Fibroblast of skin of right quadriceps (primary cell): ENCODE measurements at places on chromosomes 13 and 19.

DNA sequence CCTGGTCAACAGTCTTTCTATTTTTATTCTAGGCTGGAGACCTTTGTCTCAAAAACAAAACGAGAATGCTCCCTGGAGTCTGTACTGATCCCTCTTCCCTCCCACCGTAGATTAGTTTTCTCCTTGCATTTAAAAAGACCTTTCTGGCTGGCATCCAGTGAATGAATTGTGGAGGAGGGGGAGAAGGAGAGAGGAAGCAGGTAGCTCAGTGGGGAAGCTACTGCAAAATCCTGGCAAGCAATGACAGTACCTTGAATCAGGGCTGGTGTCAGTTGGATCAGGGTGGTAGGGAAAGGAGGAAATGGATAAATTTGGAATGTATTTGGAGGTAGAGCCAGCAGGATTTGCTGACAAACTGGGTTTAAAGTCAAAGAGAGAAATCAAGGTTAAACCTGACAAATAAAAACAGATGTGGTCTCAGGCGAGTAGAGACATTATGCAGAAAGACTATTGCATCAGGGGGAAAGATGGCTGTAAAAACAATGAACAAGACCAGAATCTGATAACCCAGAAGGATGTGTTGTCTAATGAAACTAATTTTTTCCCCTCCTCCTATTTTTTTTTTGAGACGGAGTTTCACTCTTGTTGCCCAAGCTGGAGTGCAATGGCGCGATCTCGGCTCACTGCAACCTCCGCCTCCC lies 3.5 kb upstream of the CYP2S1 start:
- no peak for DNase-seq

- no peak for DNase-seq
These were observed 175.4 kb downstream of the DLEU7 start for GRCh38 chr13:50668049-50668448.

GRCh38 chr13:20446900-20447299 lies 78.8 kb downstream of the CRYL1 start:
- no peak for DNase-seq

DNA sequence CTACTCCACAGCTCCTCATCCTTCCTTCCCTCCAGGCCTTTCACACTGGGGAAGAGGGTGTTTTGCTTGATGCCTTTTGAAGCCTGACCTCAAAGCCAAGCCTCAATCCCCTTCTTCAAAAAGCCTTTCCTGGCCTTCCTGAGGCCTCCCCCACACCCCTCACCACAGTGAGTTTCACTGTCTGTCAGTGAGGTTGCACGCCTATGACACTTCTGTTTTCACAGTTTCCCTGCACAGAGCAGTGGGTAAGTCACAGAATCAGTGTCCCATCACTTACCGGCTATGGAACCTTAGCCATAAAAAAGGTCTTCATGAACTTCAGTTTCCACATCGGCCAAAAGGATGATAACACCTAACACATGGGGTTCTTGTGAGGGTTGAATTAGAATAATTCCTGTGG lies 371.4 kb downstream of the UQCRFS1 start:
- DNase-seq: no peak

- no peak for DNase-seq
These were observed at the start of gene LGALS14 for GRCh38 chr19:39704181-39705044. TSS of gene LGALS14 (plus strand) at chr19:39704481. CDS start at chr19:39704529, 48 bp downstream.

DNA sequence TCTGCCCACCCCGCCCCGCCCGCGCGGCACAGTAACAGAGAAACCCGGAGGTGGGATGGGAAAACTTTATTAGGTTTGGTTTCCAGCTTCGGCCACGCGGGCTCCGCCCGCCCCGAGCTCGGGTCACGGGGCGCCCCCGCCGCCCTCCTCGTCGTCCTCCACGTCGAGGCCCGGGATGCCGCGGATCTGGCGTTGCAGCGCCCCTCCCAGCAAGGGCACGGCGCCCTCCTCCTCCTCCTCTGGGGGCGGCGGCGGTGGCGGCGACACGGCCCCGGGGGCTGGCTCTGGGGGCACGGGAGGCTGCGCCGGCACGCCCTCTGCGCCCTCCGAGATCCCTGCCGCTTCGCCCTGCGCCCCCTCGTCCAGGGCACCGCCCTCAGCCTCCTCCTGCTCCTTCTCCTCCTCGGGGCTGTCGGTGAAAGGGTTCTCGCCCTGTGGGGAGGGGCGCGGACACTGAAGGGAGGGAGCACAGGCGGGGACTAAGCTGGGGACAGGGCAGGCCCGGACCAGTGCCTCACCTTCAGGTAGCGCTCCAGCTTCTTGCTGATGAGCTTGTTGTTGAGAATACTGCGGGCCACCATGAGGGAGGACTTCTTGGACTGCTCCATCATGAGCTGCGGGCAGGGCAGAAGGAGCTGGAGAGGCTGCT lies 536 bp upstream of the AKAP8 start:
- peak; percentile 33 for DNase-seq

DNA sequence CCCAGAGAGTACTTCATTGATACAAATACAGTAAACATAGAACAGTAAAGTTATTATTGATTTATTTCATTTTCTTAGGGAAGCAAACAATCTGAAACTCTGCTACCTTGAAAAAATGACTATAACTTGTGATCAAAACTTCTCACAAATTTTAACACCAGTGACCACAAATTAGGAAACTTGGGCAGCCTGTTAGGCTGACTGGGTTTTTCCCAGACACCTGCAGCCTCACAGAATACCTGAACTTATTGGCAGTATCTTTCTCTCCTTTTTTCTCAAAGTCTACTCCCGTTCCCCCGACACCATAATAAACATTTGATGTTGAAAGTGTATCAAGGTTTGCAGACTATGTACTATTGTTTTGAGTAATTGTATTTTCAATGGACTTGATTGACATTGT lies 360.5 kb downstream of the LMO7 start:
- no peak for DNase-seq

DNA sequence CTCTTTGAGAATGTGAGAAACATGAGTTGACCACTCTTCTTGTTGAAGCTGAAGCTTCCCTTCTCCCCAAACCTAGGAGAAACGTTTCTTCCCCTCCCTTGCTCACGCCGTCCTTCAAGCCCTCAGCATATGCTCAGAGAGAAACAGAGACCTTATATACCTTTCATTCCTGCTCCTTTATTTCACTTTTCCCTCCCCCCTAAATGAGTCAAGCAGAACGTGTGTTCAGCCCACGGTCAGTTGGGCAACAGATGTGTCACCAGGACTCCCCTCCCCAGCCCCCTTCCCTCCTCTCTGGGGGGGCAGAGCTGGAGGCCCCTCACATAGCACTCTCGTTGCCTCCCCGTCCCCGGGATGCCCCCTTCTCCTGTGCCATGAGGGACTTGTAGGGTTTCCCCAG lies 8.6 kb downstream of the OR7C2 start:
- DNase-seq: no peak

GRCh38 chr19:50647879-50648615 lies 1.2 kb upstream of the C19orf81 start:
- no peak for DNase-seq

GRCh38 chr13:99966064-99966805 lies 5.3 kb downstream of the ZIC5 start:
- no peak for DNase-seq

DNA sequence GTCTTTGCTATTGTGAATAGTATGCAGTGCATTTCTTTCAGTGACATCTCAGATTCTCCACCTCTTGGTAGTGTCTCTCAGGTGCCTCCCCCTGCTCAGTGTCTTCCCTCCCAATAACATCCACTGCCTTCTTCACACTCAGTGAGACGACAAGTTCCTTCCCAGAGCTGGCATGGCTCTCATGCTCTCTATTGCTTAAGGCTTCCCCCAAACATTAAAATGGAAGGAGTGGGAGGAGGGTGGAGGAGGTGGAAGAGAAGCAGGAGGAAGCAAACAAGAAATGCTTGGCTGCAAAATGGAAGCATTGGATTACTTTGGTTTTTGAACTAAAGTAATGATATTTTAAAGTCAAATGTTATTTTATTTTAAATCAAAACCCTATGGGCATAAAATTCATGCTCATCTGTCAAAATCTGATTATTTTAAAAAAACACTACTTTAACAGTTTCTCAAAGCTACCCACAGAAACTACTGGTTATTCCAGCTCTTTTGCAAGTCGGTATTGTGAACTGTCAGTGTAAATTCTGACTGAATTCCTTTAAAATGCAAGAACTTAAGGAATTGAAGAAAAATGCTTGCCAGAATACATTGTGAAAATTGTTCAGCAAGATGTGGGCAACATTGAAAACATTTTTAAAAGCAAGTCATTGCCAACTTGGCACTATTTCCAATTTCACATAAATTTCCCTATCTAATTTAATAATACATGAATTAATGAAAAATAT lies 727.6 kb upstream of the ARGLU1 start:
- DNase-seq: no peak

DNA sequence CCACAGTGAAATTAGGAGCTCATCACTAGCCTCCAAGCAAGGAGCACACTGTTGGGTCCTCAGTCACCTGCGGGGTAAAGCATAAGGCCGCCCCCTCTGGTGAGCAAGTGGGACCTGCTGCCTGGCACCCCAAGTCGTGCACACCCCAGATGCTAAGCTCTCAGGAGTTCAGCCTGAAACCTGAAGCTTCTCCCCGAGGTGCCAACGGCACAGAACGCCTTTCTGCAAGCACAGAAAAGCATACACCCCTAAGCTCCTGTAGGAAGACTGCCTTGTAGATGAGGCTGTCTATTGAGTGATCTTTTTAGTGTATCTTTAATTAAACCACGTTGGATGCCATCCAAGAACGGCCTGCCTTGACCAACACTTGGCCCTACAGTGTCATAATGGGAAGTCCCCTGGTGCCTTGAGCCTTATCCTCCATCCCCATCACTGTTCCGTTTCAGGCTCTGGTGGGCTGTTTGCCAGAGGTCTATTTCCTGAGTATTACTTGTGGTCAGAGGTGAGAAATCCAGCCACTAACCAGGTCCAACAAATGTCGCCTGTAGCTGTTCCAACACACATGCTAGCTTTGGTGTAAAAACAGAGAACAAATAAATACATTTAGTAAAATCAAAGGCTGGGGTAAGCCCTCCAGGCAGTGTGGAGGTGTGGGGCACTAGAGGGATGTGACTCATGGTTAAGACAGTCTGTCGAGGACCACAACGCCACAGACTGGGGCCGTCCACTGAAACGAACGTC lies 44.8 kb downstream of the C13orf42 start:
- DNase-seq: peak; percentile 24

- peak; percentile 13 for DNase-seq
These were observed 324 bp downstream of the RUVBL2 start for GRCh38 chr19:48994035-48994386.

DNA sequence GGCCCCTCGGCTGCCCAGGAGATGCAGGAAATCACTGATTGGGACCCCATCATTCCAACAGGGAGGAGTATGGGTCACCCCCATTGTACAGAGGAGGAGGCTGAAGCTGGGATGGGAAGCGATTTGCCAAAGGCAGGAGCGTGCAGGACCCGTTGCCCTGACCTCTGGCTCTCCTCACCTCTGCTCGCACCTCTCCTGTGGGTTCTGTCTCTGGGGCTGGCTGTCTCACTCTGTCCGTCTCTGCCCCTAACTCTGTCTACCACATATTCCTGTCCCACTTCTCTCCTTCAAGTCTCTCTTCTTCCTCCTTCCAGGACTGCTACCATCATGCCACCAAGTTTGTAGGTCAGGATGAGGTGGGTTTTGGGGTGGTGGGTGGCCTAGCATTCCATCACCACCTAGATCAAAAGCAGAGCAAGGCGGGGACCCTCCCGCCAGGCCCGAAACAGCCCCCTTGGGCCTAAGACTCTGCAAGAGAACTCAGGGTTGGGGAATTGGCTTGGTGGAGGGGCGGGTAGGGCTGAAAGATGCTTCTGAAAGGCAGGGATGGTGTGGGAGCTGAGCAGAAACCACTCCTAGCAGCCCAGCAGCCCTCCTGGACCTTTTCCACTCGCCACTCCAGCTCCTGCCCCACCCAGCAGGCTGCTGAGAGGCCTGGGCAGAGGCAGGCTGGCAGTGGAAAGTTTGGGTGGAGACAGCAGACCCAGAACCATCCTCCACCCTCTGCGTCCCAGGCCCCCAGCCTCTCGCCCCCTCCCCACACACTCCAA lies 1.0 kb upstream of the LGALS7 start:
- no peak for DNase-seq

DNA sequence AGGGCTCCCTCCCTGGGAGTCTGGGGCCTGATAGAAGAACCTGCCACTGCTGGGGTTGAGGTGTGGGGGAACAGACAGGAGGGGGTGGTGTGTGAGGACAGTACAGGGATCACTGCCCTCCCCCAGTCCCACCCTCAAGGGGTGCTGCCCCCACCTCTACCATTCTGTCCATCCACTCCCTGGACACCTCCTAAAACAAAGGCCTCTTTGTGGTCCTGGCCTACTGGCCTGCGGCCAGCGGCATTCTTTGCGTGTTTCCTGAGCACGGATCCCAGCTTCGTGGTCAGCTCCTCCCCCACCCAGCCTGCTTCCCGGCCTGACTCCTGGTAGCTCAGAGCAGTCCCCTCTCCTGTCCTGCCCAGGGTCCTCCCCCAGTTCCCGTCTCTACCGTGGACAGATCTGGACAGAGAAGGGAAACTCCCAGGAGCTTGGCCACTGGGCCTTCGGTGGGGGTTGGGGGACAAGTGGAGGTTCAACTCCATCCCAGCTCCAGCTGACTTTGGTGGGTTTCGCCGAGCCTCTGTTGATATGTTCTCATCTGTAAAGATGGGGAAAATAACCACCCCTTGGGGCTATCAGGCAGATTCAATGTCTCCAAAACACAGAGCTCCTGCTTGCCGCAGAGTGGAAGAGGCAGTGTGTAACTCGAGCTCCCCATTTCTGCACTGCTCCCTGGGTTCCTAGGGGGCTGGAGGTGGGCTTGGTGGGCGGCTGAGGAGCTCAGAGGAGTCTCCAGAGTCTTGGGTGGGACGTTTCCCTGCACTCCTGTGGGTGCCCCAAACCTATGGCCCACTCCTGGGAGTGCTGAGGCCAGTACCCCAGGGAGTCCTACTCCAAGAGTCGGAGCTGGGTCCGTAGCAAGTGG lies 48.7 kb downstream of the LYL1 start:
- DNase-seq: peak; percentile 95

- no peak for DNase-seq
These were observed 25.3 kb downstream of the SLC7A1 start for GRCh38 chr13:29570051-29570654.
